Natural killer cell (primary cell): ENCODE measurements at places on chromosomes 2 and 18. TPM values are rescaled to one million over a fixed set of nuclear protein-coding genes. Genes with fewer than 3 reads are reported as not detected.

DNA sequence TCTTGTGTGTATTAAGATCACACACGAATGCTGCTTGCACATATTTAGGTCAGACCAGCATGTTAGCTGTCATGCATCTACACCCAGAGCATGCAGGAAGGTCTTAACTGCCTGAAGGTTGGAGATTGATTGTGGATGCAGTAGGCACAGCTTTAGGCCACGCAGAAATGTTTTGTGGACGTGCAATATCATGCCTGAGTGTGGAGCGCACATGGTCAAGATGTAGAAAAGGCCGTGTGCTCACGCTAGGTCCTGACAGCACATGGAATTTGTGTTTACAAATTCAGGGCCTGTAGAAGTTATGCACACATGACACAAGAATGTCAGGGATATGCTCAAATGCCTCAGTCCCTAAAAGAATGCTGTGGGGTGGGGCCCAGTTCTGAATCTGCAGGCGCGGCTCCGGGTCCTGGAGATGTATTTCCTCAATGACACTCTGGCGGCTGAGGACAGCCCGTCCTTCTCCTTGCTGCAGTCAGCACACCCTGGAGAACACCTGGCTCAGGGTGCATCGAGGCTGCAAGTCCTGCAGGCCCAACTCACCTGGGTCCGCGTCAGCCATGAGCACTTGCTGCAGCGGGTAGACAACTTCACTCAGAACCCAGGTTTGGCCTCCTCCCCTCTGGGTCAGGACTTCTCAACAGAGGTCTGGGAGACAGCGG lies 27.9 kb downstream of the MARCO start:
- DNase-seq, result no peak

DNA sequence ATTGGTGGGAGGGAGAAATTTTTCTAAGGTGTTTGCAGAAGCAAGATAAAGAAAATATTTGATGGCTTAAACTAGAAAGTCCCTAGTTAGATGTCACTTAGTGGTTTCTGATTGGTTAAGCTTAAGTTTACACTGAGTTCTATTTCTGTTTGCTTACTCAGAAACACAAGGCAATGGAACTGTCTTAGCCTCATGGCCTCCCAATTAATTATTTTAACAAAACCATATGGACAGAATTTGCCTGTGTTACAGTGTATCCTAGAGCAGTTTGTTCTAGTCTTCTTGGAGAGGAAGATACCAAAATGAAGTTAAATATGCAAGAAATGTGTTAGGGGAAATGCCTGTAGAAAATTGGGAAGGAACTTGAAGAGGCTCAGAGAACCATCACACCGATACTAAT lies 4.6 kb upstream of the IMPACT start:
- no peak for DNase-seq

GRCh38 chr2:100704156-100704555 lies 115.8 kb upstream of the NPAS2 start:
- DNase-seq, result no peak

Gene UGT1A9
- not detected for total RNA-seq

GRCh38 chr18:24593886-24594285 lies 133.4 kb downstream of the HRH4 start:
- DNase-seq, result no peak

Gene CLEC4F
- total RNA-seq, result 1.4 TPM

Gene PREPL
- 17.2 TPM for total RNA-seq

DNA sequence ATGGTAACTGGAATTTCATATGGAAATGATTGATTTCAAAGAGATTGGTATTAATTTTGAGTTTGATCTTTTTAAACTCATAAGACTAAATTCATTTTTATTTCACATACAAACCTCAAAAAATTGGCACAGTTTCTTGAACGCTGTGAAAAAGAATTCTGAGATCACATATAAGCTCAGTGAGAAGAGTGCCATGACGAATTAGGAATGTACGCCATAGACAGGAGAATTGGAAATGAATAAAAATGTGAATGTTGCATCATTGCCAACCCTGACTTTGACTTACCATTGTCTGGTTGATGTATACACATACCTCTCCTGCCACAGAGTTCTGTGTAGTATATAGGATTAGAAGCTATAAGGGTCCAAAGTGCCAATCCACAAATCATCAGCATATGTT lies 290.4 kb upstream of the ZC3H15 start:
- DNase-seq, result no peak

Gene AP1S3
- total RNA-seq, result 5.0 TPM

Gene SERPINB12
- not detected for total RNA-seq

- DNase-seq, result no peak
Measured at GRCh38 chr2:118991554-118991953, 49.6 kb downstream of the MARCO start.

- DNase-seq, result no peak
Measured at GRCh38 chr2:12705742-12706141, 11.0 kb upstream of the TRIB2 start.

Gene HOXD11
- not detected for total RNA-seq

DNA sequence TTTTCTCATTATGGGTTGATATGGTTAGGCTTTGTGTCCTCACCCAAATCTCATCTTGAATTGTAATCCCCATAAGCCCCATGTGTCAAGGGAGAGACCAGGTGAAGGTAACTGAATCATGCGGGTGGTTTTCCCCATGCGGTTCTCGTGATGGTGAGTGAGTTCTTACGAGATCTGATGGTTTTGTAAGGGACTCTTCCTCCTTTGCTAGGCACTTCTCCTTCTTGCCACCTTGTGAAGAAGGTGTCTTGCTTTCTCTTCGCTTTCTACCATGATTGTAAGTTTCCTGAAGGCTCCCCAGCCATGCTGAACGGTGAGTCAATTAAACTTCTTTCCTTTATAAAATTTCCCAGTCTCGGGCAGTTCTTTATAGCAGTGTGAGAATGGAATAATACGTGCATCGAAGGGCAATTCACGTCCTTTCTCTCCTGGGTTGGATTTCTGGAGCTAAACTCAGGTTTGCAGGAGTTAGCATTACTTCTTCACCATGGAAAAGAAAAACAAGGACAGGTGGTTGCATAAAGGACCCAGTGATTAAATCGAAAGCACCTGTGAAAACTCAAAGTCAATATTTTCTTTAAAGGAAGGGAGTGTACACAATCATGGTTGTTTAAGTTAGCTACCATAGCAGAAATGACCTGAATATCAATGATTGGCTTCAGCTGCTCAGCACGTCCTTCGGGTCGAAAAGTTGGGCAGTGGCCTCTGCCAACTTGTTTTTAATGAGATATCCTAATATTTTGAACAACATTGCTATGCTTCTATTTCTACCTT lies 54.1 kb downstream of the CDC42EP3 start:
- no peak for DNase-seq

Gene CDKL4
- not detected for total RNA-seq
